ENCODE measurements at places on chromosomes 1 and 21.

DNA sequence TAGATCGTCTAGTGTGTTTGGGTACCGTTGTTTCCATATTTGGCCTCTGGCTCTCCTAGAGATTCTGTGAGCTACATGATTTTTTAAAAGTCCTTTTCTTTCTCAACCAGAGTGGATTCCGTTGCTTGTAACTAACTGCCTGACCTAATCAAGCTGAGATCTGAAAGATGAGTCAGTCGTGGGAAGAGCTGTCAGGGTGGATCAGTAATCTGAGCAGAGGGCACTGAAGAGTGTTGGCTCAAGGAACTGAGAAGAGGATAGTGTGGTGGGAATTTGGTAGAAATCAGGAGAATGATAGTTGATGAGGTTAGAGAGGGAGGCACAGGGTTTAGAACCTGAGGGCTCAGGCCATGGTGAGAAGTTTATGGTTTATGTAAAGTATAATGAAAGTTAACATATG, 52.2 kb downstream of the TRAF5 start:
- no peak for DNase-seq

DNA sequence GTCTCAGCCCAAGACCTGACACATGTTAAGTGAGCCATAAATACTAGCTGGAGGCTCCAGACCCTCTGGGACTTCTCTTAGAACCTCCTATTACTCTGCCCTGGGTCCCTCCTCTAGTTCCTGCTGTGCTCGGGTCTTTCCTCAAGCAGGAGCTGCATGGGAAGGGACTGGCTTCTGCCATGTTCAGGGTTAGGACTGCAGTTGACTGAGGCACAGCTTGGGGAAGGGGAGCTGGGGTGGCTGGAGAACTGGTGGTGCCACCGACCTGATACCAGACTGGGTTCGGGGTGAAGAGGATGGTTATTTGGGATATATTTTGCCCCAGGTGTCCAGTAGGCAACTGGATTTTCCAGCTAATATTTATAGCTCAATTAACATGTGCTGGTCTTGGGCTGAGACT, 15.7 kb downstream of the HYI start:
- no peak for DNase-seq

- DNase-seq = no peak
Observed at GRCh38 chr1:220378571-220379302, 106.5 kb upstream of the RAB3GAP2 start.

DNA sequence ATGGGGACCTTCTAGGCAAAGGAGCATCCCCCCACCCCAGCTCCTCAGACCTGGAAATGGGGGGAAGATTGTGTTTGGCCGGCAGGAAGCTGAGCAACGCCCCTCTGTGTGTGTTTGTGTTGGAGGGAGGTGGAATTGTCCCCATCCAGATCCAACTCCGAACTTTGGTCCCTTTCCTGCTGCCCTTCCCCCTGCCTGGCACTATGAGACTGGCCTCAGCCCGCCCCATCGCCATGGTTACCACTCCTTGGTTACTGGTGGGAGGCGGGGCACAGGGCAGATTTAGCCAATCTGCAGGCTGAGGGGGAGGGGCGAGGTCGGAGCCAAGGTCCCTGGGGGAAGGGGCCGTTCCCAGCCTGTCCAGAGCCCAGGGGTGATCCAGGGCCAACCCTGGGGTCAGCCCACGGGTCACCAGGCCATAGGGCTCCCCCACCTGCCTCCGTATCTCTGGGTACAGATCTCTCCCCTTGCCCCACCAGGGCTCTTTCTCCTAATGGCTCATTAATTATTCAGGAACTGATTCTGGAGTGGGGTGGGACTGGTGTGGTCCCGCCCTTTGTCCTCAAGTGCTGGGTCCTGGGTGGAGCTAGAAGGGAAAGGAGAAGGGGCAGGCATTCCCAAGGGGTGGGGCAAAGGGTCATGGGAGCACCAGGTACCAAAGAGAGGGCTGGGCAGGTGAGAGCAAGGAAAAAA, 15.2 kb downstream of the PTPRF start:
- no peak for DNase-seq

DNA sequence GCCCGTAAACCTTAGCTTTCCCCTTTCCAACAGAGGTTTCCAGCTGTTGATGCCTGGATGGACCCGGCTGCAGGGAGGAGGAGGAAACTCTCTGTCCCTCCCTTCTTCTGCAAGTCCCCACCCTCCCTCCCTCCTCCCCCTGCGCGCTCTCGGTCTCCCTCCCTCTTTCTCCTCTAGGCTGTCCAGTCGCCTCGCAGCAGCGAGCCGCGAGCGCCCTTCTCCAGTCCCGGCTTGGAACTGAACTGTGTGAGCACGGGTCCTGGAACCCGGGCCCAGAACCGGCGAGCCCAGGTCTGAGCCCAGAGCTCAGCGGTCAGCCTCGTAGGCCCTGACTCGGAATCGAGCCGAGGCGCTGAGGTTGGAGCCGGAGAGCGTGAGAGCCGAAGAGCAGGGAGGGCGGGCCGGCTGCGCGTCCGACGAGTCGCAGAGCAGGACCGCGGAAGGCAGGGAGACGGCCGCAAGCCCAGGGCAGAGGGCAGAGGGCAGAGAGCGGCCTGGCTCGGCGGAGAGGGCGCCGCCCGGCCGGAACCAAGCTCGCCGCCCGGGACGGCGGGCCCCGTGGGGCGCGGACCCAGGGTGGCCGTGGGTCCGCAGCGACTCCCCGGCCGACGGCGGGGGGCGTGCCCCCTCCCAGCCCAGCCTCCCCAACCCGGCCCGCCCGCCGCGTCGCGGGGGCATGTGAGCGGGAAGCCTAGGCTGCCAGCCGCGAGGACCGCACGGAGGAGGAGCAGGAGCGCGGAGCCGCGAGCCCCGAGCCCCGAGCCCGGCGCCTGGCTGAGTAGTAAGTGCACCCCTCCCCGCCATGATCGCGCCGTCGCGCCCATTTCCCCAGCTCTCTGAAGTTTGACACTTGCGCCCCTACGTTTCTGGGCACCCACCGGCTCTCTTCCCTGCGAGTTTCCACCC, at the start of gene SOX13:
Gene SOX13, plus strand, starts transcription at position 185 of the 906 bp plus-strand sequence. CDS start 39,801 bp downstream, outside the sequence.
- DNase-seq = peak; percentile 74

DNA sequence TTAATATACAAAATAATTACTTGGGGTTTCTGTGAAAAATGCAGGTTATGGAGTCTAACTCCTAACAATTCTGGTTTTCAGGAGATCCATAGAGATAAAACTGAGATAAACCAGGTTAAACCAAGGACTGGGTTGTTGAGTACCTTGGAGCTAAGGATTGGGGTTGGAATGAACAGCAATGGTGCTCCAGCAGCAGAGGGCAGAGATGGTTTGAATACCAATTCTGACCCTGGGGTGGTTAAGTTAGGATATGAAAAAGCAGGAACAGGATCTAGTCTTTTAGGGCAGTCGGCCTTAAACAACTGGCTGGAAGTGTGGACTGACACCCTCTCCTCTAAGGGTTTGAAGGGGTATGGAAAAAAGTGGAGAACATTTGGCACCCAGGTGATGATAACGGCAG, 53.0 kb downstream of the UROD start:
- no peak for DNase-seq

DNA sequence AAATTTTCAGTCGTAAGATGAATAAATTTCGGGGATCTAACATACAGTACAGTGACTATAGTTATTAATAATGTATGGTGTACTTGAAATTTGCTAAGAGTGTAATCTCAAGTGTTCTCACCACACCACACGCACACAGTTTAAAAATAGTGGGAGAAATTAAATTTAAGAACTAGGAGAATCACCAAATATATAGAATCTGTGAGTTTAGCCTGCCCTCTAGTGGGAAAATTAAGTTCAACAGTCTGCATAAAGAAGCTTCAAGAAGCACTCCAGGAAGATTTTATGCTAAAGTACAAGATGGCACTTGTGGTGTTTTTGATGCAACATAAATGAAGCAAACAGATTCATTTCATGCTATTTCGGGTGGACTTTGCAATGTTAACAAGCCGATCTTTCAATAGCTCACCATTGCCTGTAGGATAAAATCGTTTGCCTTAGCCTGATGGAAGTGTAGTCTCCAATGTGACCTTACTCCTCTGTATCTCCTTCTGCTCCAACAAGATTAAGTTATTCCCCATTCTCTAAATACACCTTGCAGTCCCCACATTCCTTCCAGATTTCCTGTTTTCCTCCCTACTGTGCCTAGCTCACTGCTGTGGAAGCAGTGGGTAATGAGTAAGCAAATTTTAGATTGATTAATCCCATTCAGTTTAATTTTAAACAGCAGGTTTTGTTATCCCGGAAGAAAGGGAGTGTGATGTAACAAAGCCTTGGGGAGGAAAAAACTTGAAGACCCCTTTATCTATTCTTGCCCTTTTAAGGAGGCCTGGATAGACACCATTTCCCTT, 8.7 kb upstream of the PIK3C2B start:
- DNase-seq = peak; percentile 61

DNA sequence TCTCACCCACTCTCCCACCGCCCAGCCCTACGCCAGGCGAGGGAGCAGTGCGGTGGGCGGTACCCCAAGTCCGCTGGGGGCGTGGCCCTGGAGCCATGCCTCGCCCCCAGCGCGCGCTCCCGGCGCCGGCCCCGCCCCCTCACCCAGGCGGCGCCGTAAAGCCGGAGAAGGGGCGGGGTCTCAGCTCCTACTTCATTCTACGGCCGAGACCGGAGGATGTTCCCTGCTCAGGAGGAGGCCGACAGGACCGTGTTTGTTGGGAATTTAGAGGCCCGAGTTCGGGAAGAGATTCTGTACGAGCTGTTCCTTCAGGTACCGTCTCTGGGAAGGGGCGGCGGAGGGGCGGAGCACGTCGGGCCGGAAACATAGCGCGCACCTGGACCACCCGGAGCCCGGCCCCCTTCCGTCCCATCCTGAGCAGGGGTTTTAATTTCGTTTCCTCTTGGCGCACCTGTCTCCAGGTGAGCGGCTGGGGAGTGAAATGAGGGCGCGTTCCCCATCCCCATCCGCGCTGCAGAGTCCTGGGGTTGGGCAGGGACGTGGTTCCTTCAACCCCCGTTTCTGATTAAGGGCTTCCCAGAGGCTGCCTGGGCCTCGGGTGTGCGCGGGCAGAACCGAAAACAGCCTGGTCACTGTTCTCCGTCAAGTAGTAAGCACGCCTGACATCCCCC, at the start of gene RBM11:
Gene RBM11, plus strand, starts transcription at position 187 of the 671 bp plus-strand sequence. Its CDS starts 30 bp downstream, at position 217.
- DNase-seq = peak; percentile 11

DNA sequence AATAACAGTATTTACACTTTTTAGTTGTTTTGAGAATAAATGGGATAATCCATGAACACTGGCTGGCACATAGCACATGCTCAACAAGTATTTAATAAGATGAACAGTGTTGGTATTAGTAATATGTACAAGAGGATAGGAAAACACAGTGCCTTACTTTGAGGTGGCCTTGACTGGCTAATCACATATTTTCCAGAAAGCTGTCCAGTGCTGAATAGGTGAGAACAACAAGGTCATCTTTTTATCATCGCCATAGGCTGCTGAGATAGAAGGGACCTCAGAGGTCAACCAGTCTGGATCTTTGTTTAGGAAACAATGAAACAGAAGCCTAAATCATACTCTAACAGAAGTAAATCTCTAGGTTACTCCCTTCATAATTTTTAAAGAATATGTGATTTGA, 89.7 kb upstream of the BCL9 start:
- DNase-seq = no peak

- DNase-seq = no peak
Observed at GRCh38 chr1:77424236-77424635, 142.4 kb downstream of the AK5 start.

- no peak for DNase-seq
Observed at GRCh38 chr1:227136210-227136820, 182.0 kb downstream of the CDC42BPA start.

DNA sequence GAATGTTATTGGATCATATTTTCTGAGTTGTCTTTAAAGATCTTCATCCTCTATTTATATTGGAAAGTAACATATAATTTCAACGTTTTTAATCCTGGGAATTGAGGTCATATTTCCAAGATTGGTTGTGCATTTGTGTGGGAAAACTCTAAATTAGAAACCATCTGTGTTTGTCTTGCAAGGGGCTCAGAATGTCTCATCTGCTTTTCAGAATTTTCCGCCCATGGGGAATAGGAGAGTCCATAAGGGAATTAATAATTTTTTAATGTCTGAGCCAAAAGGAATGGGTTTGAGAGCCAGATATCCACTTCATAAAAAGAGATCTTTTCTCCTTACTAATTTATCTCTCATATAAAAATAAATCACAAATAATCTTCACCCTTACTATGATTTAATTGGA, 84.8 kb upstream of the MAP1LC3C start:
- no peak for DNase-seq

- DNase-seq = no peak
Observed at GRCh38 chr1:245356891-245357585, 202.3 kb downstream of the KIF26B start.

DNA sequence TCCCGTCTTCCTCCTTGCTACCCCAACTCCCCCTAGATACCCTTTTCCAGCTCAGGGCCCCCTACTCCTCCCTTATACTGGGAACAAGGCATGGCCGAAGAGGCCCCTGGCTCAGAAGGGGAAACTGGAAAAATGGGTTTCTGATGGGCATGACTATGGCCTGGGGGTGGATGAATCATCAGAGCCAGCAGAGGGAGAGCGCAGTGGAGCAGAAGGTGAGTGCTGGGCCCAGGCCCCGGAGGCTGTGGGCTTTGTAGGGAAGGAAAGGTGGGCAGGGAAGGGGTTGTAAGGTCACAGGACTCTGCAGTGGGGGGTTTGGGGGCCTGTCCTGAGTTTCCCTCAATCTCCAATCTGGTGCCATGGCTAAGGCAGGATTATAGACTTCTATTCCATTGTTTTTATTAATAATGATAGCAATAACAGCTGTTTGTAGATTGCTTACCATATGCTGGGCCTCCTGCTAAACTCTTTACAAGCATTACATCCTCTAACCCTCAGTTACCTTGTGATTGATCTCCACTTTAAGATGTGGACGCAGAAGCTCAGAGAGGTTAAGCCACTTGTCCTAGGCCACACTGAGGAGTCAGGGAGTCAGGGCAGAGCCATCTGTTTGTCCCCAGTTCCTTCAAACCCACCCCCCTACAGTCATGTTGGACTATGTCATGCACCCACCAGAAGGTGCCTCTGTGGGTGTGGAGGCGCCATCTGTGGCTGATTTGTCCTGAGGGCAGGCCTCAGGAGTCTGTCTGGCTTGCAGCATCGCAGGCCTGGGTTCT, 36.2 kb upstream of the ZNF362 start:
- DNase-seq = no peak

DNA sequence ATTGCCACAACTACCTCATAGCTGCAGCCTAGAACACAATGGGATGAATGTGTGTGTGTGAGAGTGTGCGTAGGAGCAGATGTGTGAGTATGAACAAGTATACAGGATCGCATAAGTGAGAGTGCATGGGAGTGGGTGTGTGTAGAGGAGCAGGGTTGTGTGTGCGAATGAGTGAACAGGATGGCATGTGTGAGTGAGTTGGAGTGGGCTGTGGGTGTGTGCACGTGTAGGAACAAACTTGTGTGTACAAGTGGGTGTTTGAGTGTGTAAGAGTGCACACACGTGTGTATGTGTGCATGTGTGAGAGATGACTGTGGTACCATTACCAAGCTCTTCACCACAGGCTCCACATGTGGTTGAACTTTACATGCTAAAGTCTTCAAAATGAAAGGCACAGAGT, 175.4 kb upstream of the EDN2 start:
- no peak for DNase-seq

- no peak for DNase-seq
Observed at GRCh38 chr1:70146488-70146887, 58.9 kb downstream of the LRRC40 start.

DNA sequence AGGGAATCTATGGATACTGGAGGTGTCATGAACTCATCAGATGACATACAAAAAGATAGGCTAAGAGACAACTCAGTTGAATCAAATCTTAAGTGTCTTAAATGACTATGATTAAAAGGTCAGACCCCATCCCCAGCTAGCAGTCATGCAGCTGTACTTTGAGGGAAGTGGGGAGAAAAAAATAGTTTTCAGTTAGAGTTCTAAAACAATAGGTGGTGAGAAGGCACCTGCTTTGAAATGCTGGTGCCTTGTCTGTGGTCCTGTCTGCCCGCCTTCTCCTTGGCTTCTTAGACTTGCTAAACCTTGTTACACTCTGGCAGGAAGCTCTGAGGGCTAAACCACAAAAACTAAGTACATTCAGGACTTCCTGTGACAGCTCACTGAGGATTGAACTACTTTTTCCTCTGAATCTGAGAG, 15.3 kb downstream of the CD2 start:
- DNase-seq = no peak

Measured in SW 1271 (cell line).